Stimulated activated CD4-positive, alpha-beta T cell treated with anti-CD3 and anti-CD28 coated beads, Interleukin-2, amount 100 ng/mL, for 24 hours (primary cell): ENCODE measurements at places on chromosomes 2 and 18.
A peak's percentile ranks its signal among the peaks of the same experiment; 100 is the strongest.

DNA sequence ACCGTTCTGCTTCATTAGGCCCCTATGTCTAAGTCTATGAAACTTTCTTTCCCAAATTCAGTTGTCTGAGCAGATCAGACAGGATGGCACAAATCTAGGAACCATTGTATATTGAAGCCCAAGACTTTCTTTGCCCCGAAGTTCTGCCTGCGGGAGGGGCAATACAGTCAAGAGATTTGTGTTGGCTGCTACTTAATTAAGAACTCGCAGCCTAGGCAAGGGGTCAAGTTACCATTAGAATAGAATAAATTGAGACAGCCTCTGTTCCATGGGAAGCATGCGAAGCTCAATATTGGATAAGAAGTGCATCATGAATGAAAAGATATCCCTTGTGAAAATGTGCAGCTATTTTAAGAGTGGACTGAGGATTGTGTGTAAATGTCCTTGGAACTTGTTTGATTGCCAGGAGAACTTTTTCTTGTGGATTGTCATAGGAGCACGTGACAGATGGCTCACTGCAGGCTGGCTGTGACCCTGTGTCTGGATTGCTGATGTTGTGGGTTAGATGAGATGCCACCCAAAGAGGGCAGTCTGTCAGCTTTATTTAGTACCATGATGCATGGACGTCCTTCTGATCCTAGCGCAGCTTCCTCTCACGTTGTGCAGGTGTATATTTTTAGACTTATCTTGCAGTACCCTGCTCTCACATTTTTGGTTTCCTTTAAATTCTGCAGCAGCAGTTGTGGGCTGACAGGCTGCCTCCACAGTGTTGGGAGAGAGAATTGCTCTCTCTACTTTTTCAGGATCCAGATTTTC lies 30.9 kb downstream of the HAUS1 start:
- no peak for DNase-seq

- peak; percentile 29 for DNase-seq
These were observed 16.4 kb upstream of the HNMT start for GRCh38 chr2:137947728-137948336.

GRCh38 chr18:68484241-68484640 lies 230.7 kb downstream of the TMX3 start:
- no peak for DNase-seq

GRCh38 chr2:158724803-158725381 lies 70.2 kb upstream of the DAPL1 start:
- DNase-seq, result no peak

- no peak for DNase-seq
These were observed 81.8 kb downstream of the C1QL2 start for GRCh38 chr2:119076713-119077112.

- no peak for DNase-seq
These were observed 586.3 kb downstream of the TDRD15 start for GRCh38 chr2:21710031-21710430.

- DNase-seq, result peak; percentile 52
These were observed 62.2 kb upstream of the PMAIP1 start for GRCh38 chr18:59837586-59837985.

DNA sequence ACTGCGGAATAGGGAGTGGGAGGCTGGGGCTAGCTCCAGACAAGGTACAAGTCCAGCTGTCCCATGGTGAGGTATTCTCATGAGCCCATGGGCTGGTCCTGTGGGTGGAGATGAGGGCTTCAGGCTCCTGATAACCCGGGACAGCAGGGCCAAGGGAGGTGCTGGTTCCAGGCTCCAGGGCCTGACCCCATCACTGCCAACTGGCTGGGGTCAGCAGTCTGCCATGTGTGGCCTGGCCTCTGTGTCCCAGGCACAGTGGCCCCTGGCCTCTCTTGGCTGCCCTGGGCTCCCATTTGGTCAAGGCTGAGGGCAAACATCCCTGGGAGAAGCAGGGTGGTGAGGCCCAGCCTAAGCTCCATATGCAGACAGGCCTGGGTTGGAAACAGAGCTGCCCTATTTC lies 966 bp upstream of the OXER1 start:
- DNase-seq, result no peak

DNA sequence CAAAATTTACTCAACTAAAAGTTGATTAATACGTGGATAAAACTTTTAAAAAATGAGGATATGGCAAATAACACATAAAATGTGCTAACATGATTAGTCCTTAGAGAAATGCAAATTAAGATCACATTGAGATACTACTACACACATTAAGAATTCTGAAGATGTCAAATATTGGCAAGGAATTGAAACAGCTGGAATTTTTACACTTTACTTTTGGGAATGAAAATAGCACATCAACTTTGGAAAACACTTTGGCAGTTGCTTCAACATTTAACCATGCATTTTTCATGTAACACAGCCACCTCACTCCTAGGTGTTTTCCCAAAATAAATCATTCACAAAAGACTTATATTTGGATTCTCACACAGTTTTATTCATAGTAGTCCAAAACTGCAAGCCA lies 687.9 kb upstream of the SETBP1 start:
- DNase-seq, result no peak

GRCh38 chr18:45413180-45413836 lies 202.0 kb upstream of the SLC14A2 start:
- no peak for DNase-seq

- no peak for DNase-seq
These were observed 7.9 kb downstream of the MFSD6 start for GRCh38 chr2:190415794-190416775.

DNA sequence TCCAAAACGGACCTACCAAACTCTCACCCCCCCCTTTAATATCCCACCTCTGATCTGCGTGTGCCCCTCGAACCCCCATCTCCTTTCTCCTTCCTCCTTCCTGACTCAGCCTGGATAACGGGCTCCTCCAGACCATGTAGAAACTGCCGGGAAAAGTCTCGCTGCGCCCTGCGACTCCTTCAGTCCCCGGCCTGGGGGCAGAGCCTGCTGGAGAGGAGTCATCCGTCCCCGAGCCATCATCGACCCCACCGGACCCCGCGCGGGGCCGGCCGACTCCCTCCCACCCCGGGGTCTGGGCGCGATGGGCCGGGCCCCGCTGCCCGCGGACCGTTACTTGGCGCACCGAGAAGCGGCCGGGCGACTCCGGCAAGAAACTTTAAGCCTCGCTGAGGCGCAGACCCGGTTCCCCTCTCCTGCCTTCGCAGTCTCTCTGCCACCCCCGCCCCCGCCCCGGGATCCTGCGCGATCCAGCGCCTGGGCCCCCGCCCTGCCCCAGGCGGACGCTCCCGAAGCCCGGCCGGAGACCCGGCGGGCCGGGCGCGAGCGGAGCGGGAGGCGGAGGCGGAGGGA lies 3.4 kb downstream of the ZEB2 start:
- DNase-seq, result peak; percentile 38

DNA sequence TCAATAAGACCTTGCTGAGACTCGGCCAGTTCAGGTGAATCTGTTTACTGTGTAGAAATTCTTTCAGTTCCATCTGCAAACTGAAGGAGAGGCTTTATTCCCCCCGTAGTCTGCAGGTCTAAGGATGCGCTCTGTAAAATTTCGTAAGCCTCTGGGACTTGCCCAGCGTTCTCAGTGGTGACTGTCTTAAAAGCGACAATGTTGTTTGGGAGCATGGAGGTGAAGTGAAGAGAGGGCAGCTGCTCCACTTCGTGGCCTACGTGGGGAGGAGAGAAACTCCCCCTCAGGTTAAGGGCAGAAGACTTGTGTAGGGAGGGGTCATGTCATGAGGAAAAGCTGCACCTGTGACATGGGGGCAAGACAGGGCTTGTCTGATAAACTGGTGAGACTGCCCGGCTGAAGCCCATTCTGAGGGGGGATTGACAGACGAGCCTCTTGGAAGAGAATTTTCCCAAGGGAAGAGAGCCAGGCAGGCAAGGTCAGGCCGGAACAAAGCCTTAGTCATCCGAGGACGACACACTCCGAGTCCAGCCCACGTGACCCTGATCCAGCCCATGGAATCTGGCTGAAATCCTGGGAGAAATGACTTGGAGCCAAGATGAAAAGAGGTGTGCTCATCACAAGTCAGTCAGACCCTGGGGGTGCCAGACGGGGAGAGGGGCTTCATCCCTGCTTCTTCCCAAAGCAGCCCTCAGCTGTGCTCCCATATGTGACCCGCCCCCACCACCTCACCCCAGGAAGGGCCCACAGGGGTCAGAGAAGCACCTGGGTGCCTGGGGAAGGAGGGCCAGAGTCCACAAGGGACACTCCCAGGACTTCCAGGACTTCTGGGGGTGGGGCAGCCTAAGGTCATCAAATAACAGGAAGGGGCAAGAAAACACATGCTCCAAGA lies 88.5 kb upstream of the SH3BP4 start:
- no peak for DNase-seq

GRCh38 chr2:98586551-98587140 lies 21.7 kb downstream of the COA5 start:
- DNase-seq, result no peak

DNA sequence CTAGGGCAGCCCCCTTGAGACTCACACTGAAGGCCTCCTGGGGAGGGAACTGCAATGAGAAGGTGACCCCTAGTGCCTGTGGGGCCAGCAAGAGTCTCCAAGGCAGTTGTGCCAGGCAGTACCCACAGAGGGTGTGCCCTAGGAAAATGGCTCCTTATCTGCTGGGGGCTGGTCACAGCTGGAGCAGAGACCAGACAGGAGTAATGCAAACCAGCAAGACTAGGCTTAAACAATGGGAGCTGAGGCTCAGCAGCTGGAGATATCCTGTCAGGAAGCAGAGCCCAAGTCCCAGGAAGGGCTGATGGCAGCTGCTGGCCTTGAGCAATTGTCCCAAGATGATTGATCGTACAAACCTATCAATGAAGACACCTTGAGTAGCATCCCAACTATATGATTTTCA lies 26.8 kb upstream of the E2F6 start:
- no peak for DNase-seq

GRCh38 chr2:239685556-239685955 lies 284.7 kb upstream of the HDAC4 start:
- DNase-seq, result peak; percentile 3

GRCh38 chr2:57622009-57622408 lies 424.6 kb upstream of the VRK2 start:
- DNase-seq, result no peak

DNA sequence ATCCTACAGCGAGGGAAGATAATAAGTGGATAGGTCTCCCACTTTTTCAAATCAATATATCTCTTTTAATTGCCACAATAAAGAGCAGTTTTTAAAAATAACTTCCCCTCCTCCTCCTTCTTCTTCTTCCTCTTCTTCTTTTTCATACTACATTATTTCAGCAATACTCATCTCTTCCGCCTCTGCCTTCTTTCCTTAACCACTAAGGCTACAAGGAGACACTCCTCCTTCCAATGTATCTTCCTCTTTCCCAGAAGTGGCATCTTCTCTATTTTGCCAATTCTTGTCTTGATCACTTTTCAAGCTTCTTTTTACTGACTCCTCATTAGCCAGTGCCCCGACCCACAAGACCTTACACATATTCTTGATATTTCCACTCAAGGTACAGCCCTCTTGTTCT lies 546.6 kb upstream of the CHAC2 start:
- DNase-seq, result no peak

DNA sequence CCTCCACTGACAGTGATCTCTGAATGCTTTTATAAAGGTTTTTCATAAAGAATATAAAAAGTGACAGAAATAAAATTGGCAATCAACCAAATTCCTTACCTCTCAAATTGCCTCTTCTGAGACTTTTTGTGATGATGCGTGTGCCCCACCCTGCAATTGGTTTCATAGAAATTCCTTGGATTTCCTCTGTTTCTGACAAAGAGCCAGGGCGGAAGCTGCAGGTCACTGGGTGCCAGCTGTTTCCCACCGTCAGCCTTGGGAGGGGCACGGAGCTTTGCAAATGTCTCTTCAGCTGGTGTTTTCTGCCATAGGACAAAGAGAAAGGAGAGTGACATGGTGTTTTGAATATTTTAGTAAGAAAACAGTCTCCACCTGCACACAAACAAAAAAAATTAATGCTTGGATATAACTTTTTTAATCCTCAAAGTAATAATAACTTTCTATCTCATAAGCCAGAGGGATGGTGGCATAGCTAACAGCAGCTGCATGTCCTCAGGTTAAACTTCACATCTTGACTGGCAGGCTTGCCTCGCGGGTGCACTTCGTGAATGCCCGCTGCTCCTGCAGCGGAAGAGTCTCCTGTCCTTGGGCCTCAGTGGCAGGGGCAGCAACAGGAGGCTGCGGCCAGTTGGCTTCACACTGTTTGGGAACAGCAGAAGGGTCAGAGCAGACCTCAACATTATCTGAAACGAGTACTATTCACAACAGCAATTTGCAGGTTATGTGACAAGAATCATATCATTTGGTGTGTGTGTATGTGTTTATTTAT lies 24.7 kb downstream of the AGAP1 start:
- no peak for DNase-seq

DNA sequence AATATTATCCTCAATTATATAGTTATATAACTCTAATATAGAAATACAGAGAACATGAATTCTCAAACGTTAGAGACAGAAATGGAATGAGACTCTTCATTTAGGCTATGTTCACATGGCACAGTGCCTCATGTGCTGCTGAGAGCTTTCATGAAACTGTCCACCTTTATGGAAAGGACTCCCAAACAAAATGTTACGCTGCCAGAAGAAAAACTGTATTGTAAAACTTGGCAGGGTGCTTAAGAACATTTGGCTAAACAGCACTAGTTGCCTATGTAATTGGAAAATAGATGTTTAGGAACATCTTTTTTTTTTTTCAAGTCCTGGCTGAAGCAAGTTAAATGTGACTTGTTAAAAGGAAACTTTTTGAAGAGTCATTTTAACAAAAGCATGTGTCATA lies 396.0 kb downstream of the ERBB4 start:
- DNase-seq, result no peak
